ENCODE measurements at places on chromosomes 16 and 17. TPM values are rescaled to one million over a fixed set of nuclear protein-coding genes. Genes with fewer than 3 reads are reported as not detected.

GRCh38 chr17:76844846-76845245 is 23.4 kb upstream of the MGAT5B start:
- no peak for DNase-seq

Gene TSPOAP1
- 7.4 TPM for total RNA-seq

DNA sequence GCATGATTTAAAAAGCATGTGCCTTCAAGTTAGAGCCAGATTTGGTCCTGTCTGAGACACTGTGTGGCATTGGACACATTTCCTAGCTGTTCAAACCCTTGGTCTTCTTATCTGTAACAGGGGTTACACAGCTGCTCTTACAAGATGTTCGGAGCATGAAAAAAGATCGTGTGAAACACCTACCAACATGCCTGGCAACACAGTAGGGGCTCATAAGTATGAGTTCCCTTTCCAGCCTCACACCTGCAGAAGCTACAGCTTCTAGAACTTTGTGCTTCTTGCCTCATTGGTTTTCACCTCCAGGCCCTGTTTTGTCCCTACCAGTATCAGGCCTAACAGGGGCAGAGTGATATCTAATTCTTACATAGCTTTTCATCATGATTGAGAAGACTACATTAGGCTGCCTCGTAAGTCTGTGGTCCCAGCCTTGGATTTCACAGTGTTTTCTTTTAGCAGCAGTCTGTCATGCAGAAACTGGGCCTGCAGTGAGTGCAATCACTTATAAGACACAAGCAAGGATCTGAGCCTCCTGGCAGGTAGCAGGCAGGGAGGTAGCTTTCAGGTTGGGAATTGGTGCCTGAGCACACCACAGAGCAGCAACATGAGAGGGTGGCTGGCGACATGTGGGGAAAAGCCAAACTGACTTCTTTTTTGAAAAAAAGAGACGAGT is 78.8 kb downstream of the CCDC182 start:
- no peak for DNase-seq

Gene ZG16
- total RNA-seq: not detected

- no peak for DNase-seq
These were observed 155.9 kb downstream of the NTN1 start for GRCh38 chr17:9177212-9177611.

DNA sequence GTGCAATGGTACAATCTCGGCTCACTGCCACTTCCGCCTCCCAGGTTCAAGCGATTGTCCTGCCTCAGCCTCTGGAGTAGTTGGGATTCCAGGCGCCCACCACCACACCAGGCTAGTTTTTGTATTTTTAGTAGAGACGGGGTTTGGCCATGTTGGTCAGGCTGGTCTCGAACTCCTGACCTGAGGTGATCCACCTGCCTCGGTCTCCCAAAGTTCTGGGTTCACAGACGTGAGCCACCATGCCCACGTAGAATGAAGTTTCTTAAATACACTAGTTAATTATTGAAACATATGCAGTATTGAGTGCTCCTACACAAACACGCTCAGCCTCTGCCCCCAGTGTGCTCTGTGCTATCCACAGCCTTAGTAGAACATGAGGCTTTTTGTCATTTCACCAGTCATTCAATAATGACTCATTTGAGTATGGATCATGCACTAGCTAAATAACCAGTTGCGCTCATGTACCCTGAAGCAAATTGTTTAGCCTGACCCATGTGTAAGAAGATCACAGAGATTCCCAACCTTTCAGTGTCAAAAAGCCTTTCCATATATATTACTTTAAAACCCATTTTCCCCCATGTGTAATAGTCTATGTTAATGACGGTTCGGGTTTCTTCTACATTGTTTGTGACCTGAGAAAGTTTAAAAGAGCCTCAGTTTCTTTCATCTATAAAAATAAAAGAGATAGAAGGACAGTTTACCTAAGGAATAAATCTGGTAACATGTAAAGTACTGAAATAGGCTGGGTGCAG is 49.7 kb downstream of the TUBD1 start:
- DNase-seq: no peak

- DNase-seq: no peak
These were observed 12.7 kb downstream of the SLC35B1 start for GRCh38 chr17:49694847-49695697.

DNA sequence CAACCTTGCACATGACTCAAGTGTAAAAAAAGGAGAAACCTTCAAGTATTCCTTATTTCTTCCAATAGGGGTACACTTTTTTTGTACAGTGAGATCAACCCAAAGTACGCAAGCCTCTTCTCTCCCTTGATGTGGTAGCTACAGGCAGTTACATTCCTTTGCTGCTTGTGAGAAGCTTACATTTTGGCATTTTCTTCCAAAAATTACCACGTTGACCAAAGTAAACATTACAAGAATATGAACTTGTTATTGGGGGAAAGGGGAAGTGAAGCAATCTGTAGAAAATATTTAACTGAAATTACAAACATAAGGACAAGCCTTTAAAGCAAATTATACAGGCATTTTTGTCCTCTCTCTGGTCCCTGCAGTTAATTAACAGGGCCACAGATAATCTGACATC is 97.0 kb upstream of the TOB1 start:
- no peak for DNase-seq

DNA sequence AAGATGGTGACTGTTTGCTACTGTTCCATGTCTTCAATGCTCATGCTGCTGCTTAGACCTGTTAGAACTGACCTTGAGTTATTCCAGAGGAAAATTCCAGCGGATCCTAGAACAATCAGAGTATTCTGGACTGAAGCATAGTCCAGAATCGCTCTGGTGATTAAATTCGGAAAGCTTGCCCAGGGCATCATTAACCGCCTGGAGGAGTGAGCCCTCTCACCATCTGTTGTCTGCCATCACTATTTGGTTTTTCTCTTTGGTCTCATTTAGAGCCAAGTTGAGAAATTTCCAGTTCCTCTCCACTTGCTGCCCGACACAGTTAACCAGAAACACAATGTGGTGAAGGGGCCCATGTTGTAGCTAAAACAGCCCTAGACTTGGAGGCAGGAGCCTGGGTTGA is 104.1 kb downstream of the BMERB1 start:
- DNase-seq: no peak

DNA sequence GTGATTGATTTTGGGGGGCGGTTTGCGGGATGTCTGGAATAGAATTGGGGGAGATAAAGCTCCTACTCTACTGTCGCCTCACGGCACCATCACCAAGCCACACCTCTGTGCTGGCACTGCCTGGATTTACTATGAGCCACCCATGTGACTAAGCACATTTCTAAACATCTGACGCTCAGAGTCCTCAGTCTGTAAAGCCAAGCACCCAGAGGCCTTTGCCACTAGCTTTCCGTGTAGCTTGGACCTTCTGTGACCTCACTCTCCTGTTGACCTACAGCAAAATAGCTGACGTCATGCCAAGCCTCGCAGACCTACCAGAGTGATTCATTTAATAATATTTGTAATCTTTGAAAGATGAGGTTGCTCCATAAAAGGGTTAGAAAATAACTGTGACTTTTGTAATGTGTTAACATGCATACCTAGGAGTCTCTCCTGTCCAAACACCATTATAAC is 38.5 kb upstream of the MYOCD start:
- DNase-seq: no peak

DNA sequence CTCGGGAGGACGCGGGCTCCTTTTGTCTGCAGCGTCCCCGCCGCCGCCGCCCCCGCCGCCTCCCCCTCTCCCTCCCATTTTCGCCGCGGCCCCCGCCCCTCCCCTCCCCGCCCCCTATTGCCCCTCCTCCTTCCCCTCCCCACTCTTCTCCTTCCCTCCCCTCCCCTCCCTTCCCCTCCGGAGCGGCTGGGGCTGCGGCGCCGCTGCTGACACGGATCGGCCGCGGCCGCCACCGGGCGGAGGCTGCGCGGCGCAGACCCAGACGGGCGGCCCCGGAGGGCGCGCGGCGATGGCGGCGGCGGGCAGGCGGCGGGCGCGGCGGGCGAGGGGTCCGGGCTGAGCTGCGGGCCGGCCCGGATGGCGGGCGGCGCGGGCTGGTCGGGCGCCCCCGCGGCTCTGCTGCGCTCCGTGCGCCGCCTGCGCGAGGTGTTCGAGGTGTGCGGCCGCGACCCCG is at the start of gene RAB11FIP4:
TSS of gene RAB11FIP4 (plus strand) at position 180 of the 454 bp plus-strand sequence. CDS start at position 358, 178 bp downstream.
- no peak for DNase-seq

GRCh38 chr17:82217530-82218204 is 5.0 kb upstream of the CCDC57 start:
- DNase-seq: no peak

Gene CYGB
- 14.4 TPM for total RNA-seq

DNA sequence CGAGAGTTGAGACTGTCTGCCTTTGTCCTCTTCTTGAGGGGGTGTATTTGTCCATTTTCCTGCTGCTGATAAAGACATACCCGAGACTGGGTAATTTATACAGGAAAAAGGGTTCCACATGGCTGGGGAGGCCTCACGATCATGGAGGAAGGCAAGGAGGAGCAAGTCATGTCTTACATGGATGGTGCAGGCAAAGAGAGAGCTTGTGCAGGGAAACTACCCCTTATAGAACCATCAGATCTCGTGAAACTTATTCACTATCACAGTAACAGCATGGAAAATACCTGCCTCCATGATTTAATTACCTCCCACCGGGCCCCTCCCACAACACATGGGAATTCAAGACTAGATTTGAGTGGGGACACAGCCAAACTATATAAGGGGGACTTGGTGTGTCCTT is 338.2 kb upstream of the TNRC6C start:
- no peak for DNase-seq

- DNase-seq: no peak
These were observed 76.6 kb downstream of the BMERB1 start for GRCh38 chr16:15510992-15511391.

DNA sequence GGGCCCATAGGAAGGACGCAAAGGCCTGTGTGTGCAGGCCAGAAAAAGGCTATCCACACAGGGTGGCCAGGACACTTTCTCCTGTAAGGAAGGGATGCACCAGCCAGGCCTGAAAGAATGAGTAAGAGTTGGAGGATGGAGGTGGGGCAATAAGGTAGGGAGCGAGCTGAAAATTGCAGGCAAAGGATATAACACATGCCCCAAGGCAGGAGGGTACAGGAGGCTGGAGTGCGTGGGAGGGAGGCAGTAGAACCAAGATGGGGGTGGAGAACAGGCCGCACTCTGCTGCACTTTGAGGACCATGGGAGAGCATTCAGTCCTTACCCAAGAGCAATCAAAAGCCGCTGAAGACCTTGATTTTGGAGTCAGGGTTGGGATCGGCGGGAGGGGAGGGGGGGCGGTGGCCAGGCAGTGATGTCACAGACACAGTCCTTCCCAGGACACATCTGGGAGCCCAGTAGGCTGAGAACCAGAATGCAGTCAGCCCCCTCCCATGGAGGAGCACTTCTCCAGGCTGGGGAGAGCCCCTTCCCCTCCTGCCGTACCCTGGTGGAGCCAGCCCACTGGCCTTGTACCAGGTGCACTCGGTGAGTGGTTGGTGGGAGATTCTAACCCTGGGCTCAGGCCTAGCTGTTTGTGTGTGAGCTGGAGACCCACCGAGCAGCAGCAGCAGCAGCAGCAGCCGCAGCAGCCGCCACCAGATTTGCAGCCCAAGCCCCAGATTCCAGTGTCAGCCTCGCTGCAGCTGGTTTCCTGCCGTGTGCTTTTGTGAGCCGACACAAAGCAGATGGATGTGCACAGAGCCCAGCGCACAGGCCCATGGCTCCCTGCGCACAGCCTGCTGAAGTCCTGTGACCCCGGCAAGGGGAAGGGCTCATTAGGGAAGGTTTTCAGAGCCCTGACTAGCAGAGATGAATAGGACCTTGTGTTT is 17.5 kb downstream of the ANKRD40 start:
- DNase-seq: no peak

DNA sequence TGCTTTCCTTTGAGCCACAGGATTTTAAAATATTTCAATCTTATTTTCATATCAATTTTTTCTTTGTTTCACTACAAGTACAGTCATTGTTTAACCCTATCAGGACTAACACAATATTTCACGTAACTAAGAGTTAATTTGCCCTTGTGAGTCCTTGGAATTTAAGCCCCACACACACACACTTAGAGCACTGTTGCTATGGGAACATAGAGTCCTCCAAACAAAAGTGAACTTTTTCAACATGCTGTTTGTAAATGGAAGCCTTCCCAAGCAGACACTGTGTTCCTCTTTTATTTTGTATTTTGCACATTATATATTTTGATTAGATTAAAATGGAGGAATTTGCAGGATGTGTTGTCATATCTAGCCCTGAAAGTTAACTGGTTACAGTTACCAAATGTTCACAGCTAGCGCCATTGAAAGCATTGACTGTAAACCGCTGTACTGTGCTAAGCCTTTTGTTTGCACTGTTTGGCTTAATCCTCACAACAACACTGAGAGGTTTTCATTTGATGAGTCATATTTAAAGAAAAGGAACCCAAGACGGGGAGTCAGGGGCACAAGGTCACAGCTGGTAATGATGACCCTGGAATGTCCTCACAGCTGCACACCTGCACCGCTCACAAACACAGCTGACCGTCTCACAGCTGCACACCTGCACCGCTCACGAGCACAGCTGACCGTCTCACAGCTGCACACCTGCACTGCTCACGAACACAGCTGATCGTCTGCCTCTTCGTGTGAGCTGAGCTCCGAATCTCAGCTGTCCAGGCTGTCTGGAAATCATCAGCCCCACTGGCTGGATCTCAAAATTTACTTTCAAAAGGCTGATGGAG is 6.3 kb downstream of the HSBP1 start:
- no peak for DNase-seq

DNA sequence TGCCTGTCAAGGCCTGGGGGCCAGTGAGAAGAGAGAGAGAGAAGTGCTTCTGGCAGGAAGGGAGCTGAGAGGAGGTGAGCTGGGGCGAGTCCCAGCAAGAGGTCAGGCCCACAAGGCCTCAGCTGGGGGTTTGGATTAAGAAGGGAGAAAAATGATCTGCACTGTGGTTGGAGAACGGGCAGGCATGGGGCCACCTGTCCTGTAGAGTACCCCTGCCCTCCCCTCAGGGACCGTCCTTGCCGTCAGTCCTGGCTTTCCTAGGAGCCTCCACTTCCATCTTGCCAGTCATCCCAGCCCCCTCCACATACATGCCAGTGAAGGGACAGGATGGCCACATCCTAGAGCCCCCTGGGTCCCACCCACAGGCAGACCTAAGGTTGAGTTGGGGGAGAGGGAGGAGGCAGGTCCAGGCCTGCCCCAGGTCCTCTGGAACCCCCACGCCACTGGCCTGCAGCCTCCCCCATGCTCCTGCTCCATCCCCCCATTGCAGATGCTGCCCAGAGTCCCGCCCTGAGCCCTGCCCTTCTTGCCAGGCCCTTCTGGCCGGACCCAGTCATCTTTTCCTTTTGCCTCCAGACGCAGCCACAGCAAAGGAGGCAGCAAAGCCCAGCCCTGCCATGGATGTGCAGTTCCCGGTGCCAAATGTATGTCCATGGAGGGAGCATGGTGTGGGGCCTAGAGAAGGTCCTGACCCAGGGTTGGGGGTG is 18.9 kb downstream of the KATNB1 start:
- no peak for DNase-seq

DNA sequence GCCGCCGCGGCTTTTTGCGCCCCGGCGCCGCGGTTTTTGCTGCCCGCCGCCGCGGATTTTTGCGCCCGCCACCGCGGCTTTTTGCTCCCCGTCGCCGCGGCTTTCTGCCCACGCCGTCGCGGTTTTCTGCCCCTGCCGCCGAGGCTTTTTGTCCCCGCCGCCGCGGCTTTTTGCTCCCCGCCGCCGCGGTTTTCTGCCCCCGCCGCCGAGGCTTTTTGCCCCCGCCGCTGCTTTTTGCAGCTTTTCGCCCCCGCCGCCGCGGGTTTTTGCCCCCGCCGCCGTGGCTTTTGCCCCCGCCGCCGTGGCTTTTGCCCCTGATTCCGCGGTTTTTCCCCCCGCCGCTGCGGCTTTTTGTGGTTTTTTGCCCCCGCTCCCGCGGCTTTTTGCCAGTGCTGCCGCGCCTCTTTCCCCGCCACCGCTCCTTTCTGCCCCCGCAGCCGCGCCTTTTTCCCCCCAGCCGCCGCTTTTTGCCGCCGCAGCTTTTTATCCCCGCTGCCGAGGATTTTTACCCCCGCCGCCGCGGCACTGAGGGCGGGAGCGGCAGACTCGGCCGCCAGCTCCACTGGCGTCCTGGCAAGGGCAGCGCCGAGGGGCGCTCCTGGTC is 518.6 kb upstream of the WSB1 start:
- no peak for DNase-seq
